ENCODE measurements at places on chromosomes 6 and 20. TPM values are rescaled to one million over a fixed set of nuclear protein-coding genes. Genes with fewer than 3 reads are reported as not detected.
A peak's percentile ranks its signal among the peaks of the same experiment; 100 is the strongest.

The MPIG6B gene
- total RNA-seq: not detected

The MACROD2 gene
- 2.3 TPM for total RNA-seq

The ULBP3 gene
- 6.3 TPM for total RNA-seq

The PLCB4 gene
- 0.22 TPM for total RNA-seq

The EDEM2 gene
- total RNA-seq: 30.2 TPM

- no peak overlapping the region for H3K27ac ChIP-seq
- no peaks in the 10 kb centered on the region for H3K4me1 ChIP-seq
- no peaks in the 10 kb centered on the region for H3K27me3 ChIP-seq
- no peak for DNase-seq
Observed at GRCh38 chr6:160986851-160987250, 4.7 kb upstream of the MAP3K4 start.

DNA sequence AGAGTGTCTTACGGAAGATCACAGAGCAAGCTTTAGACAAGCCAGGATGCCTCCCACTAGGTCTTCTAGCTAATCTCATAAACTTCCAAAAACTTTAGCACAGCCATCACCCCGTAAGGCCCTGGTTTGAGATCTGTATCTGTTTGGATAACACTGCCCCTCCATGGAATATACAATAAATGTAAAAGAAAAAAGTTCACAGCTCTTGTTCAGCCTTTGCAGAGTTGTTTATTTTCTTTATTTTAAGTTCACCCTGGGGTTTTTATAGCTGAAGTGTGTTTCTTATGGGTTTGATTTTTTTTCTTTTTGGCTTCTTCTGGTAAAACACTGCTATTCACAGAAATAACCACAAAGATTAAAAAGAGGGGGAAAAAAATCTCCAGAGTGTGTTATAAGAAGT lies 125.6 kb downstream of the EYA2 start:
- H3K4me3 ChIP-seq: no peak overlapping the region
- H3K36me3 ChIP-seq: peaks cover 5% of the 10 kb centered on the region
- no peaks in the 10 kb centered on the region for H3K4me1 ChIP-seq
- H3K27me3 ChIP-seq: peaks cover 47% of the 10 kb centered on the region
- no peak for DNase-seq

- H3K27me3 ChIP-seq: no peaks in the 10 kb centered on the region
- no peaks in the 10 kb centered on the region for H3K36me3 ChIP-seq
- DNase-seq: no peak
Observed at GRCh38 chr20:54267483-54268003, 59.7 kb downstream of the PFDN4 start.

DNA sequence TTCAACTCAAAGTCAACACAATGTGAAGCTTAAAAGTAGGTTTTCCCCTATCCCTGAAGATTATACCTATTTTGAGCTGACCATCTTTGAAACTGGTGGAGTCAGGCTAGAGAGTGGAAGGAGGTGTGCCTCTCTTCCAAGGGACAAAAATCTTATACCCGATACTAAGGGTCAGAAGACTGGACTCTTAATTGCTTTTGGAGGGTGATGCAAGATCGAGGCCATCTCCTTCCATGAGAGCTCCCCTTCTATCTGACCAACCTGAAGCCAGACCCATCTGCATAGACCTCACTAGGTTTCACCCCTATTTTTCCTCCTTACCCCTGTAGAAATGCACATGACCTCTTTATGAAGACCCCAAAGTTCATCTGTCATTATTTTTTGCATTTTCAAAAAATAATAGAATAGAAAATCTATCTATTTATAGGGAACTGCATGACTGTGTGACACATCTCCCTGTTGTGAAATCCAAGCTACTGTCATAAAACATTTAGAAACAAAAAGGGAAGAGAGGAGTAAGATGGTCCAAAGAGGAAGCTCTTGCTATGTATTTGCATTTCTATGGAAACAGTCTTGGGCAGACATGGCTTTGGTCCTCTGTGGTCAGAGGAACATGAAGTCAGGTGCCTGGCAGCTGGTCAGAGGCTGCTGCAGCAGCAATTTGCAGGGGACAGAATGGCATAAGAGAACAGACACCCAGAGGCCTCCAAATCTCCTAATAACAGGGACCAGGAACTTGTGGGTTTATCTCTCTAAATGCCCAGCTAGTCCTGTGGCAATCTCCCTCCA lies 349.2 kb downstream of the MAFB start:
- DNase-seq: no peak
- no peaks in the 10 kb centered on the region for H3K4me1 ChIP-seq
- H3K4me3 ChIP-seq: no peak overlapping the region
- no peaks in the 10 kb centered on the region for H3K36me3 ChIP-seq

- peak overlapping the region; percentile 29 for H3K27ac ChIP-seq
- DNase-seq: peak; percentile 64
- no peak overlapping the region for H3K4me3 ChIP-seq
Observed at GRCh38 chr6:166559211-166559610, 27.3 kb downstream of the RAMACL start.

Data from MCF 10A (cell line).